ENCODE measurements at places on chromosomes 5 and 9.

- no peak for DNase-seq
These were observed 151.1 kb downstream of the GLIS3 start for GRCh38 chr9:4148751-4149150.

DNA sequence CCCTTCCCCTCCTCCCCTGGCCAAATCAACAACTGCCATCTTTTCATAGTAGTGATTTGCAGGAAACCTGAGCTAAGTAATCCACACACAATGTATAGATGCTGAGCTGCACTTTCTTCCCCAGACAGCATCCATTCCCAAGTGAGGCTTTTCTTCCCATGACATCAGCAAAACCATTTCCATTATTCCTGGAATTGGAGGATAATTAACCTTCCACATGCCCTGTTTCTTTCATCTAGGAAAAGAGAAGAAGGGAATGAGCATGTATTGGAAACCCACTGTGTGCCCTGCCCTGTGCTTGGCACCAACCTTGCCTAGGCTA, 268.0 kb downstream of the ZSWIM6 start:
- DNase-seq: no peak

DNA sequence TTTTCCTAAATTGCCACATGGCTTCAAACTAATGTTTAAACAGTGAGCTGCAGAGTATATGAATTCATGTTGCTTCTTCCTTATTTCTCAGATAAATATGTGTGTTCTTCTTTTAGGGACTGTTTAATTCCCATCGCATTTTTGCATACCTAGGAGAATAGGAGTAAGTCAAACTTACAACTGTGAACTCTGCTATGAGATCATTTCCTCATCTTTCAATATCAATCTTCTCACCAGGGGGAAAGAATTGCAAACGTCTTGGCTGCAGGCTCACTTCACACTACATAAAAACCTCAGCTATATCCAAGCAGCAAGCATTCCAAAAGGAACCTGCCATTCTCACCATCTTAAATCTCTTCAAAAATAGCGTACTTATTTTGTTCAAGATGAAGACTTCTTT, 271.0 kb downstream of the DNAH5 start:
- no peak for DNase-seq

DNA sequence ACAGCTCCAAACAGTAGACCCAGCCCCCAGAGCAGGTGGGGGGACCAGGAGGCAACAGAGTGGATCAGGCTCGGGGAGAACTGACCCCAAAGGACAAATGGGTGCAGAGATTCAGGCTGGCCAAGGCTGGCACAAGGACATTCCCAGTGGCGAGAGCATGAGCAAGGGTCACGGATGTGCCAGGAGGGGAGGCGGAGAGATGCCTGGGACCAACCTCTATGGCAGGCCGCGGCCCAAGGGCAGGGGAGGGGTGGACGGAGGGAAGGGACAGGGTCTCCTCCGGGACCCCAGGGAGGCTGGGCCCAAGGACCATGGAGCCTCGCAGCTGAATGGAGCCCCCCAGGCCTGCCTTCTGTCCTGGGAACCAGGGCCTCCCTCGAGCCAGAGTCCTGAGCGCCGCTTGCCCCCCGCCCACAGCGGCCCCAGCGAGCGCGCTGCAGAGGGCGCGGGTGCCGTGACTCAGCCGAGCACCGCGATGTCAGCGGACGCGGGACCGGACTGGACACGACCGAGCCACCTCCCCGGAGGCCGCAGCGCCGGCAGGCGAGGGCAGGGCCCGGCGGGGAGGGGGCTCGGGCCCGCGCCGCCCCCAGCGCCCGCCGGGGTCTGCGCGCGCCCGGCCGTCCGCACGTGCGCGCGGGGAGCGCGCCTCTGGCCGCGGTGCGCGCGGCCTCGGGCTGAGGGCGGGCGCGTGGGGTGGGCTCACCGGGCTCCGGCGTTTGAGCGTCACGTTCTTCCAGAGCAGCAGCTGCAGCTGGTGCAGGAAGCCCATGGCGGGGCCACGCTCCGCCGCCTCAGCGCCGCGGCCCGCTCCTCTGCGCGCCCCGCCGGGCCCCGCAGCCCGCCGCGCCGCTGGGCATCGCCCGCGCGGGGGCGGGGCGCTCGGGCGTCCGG, at the start of gene ABCA2:
Gene ABCA2, minus strand, starts transcription at position 869 of the 894 bp plus-strand sequence. Its CDS starts 97 bp downstream, at position 772.
- no peak for DNase-seq

GRCh38 chr9:93256878-93257807, 73.2 kb downstream of the WNK2 start:
- DNase-seq: no peak

DNA sequence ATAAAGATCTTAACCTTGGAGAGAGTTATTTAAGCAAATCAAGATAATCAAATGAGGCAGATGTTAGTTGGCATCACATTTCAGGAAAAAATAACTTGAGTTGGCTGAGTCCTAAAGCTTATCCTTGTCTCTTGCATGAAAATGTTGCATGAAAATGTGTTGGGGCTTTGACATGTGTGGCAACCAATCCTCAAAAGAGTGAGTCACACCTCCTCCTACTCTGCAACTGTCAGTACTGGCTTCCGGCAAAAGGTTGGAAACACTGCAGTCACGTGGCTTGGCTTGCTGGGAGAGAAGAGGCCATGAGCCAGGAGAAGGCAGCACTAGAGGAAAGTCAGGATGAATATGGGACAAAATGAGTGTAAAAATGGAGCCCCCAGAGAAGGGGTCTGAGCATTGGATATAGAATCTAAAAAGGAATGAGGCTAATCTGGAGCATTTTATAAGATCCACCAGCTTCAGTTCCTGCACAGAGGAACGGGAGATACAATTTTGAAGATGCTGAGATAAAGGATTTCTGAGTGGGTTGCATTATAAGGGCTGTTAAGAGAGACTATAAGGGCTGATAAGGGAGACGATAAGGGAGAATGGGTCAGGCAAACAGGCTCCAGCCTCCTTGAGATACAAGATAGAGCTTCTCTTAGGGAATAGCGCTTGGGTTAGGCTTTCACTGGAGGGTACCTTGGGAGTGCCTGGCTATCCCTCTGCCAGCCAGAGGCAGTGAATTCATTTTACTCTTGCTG, 43.1 kb downstream of the SPATA31D1 start:
- DNase-seq: peak; percentile 60

GRCh38 chr9:15696979-15697378, 144.1 kb downstream of the CCDC171 start:
- DNase-seq: no peak

DNA sequence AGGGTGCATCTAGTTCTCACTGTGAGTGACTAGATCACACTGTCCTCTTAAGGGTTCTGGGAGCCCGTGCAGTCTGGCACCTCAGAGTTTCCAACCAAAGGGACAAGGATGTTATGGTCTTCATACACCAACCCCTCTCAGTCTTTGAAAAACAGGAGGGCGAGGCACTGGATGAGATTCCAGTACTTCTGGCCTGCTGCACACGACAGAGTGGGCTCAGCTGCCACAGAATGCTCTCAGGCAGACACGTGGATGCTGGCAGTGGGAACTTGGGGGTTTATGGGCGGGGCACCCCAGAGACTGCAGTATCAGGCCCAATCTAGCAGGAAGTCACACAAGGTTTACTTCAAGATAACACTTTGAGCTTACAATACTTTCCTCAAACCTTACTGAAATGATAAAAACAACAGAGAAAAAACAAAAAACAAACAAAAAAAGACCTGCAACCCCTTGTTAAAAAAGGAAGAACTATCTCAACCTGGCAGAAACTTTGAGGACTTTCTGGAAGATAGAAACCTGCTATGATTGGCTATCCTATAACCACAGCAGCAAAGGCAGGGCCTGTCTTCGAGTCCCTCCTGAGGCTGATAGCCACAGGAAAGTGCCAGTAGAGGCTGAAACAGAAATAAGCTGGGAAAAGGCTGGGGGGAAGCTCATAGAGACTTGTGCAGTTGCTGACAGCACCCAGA, 28.3 kb upstream of the TGFBR1 start:
- no peak for DNase-seq

DNA sequence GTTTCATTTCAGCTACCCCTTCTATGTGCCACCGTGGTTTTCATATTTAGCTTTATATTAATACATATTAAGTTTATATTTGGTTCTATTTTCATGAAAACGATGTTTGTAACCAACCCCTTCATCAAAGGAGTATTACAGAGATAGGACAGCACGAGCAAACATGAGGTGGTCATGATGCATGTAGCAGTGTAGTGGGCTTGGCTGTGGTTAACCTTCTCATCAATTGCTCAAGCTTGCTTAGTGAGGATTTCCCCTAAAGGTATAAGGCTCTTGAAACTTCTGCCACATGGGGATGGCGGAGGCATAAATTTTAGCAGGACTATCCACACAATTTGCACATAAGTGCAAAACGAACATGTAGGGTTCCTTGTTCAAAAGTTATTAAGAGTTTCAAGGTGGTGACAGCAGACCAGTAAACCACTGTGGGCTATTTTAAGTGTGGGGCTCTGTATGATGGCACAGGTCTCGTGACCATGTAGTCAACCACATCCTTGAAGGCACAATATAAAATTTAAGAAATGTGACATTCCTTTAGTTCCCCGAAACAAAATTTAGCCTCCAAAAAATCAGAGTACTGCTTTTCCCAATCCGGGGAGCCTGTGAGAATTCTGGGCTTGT, 24.8 kb downstream of the TMEM174 start:
- DNase-seq: no peak

DNA sequence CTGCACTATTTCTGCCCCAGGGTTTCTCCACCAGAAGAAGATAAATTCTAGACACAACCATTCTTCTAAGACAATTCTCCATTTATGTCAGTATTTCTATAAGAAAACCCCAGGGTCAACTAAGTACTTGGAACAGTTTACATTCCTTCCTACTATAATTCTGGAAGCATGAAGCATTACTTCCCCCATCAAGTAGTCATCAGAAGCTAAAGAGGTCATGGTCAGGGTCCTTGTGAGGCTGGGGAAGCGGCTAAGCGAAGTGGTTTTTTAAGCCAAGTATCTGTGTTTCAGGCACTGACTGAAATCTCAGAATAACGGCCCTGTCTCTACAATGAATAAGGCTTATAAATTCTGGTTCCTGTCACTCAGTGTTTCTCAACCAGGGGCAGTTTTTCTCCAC, 197.8 kb downstream of the GLIS3 start:
- no peak for DNase-seq

GRCh38 chr5:149633476-149634350, 52.4 kb downstream of the ARHGEF37 start:
- no peak for DNase-seq

- DNase-seq: no peak
These were observed 721.0 kb upstream of the WWC1 start for GRCh38 chr5:167570431-167570830.

DNA sequence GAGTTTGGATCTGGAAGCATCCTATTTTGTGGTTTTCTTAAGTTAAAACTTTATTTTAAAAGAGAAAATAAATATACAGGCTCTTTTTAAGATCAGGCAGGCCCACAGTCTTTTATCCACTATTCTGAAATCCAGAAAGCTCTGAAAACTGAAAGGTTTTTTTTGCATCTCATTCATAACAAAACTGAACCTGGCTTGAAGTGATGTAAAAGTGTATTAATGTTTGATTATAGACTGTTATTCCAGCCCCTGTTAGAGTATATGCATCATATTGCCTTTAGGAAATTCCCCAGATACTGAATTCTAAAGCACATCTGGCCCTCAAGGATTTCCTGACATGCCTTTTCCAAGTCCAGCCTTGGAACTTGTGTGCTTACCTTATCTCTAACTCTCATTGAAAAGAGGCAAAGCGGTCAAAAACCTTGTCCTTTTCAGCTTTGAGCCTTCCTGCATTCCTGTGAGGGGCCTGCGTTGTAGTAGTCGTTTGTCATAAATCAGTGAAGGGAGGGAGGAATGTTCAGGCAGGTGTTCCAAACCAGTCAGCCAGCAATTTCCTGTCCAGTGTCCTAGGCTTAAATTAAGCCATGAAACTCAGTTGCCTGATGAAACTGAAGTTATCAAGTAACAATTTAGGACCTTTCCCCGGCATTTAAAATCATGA, 110.4 kb downstream of the TLE4 start:
- DNase-seq: no peak

DNA sequence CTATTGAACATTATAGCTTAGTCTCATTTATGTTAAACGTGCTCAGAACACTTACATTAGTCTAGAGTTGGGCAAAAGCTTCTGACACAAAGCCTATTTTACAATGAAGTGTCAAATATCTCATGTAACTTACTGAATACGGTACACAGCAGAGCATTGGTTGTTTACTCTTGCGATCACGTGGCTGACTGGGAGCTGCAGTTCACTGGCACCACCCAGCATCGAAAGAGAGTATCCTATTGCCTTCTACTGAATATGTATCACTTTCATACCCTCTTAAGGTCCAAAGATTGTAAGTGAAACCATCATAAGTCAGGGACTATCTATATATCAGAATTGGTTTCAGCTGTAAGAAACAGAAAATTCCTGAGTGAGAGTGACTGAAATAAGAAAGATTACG, 42.6 kb upstream of the OSMR start:
- DNase-seq: no peak

- DNase-seq: no peak
These were observed 16.8 kb downstream of the MGAT1 start for GRCh38 chr5:180785794-180786221.

- DNase-seq: no peak
These were observed 176.9 kb downstream of the BNC2 start for GRCh38 chr9:16693616-16694015.

GRCh38 chr5:74685979-74686631, 1.1 kb downstream of the HEXB start:
- no peak for DNase-seq

GRCh38 chr9:121059998-121060636, 10.0 kb upstream of the C5 start:
- DNase-seq: no peak

DNA sequence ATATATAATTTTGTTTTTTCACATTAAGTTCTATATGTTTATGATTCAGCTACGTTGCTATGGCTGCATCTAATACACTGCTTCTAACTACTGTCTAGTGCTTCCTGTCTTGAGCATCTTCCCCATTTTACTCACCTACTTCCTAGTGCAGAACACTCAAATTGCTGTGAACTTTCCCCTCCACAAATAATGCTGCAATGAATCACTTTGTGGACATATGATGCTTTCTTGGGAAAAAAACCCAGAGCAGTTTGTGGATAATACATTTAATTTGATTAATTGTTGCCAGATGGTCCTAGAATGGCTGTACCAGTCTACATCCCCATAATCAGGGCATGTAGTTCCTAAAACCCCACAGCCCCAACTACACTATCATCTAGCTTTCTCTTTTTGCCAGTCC, 18.5 kb downstream of the CD180 start:
- DNase-seq: no peak

DNA sequence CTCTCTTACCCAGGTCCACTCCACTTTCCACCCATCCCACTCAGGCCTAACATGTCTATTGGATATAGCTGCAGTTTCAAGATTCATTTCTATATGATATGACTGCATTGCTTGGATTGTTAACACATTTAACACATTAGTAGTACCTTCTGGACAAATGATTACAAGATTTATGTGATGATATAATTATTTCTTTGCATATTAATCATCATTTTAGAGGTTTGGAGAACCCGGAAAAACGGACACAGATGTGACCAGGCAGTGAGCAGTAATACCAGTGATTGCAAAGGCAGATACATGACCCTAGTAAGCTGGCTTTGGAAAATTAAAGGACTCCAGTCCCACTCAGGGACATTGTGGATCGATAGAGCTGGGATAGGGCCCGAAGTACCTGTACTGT, 103.8 kb downstream of the PRR16 start:
- DNase-seq: no peak
